ENCODE measurements at places on chromosomes 7 and 10.

DNA sequence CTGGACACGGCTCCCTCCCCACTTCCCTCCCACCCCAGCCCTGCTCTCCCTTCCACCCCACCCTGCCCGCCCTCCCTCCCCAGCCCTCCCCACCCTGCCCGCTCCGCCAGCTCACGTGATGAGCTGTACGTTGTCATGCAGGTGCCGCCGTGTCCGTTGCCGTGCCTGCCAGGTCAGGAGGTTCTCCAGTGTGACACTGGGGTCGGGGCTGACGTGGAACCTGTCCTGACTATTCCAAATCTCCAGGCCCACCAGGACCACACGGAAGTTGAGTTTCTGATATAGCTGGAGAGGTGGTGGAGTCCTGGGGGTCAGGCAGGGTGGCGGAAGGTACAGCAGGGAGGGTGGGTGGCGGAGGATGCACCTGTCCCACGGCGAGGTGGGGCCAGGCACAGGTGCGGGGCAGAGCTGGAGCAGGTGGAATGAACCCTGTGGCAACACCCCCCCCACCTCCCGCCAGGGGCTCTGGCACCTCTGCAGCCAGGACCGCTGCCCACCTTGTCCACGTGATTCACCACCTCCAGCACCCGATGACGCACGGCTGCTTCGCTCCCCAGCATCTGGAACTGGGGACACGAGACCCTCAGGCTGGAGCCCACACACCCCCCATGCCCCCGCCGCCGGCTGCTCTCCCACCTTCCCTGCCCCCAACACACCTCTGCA, 4.2 kb downstream of the ADAM8 start:
- DNase-seq = no peak

GRCh38 chr10:63027531-63027930, 105.6 kb upstream of the NRBF2 start:
- DNase-seq = no peak

GRCh38 chr10:42879380-42880254, 97.0 kb downstream of the BMS1 start:
- DNase-seq = no peak

GRCh38 chr7:1601956-1602355, 32.1 kb upstream of the PSMG3 start:
- no peak for DNase-seq

- no peak for DNase-seq
These were observed 141.1 kb downstream of the CDK14 start for GRCh38 chr7:90736968-90737939.

GRCh38 chr7:105493923-105494315, 28.2 kb downstream of the PUS7 start:
- no peak for DNase-seq
